Thoracic aorta endothelial cell (primary cell): ENCODE measurements at places on chromosomes 1 and 21. TPM values are rescaled to one million over a fixed set of nuclear protein-coding genes. Genes with fewer than 3 reads are reported as not detected.

Gene GNB1
- total RNA-seq: 170 and 177 TPM in 2 replicates

Gene LYPD8
- total RNA-seq: not detected in 2 replicates

Gene LRRC7
- total RNA-seq: under 0.01 TPM in 2 replicates

Gene ANGPTL3
- 0.07 TPM in 1 of 2 replicates, not detected in the other for total RNA-seq

Gene MCOLN2
- 0.27 and 0.36 TPM in 2 replicates for total RNA-seq

Gene NPPA
- total RNA-seq: not detected in 2 replicates

Gene ITLN2
- 0.27 TPM in 1 of 2 replicates, not detected in the other for total RNA-seq

Gene ACTA1
- total RNA-seq: not detected in 2 replicates

Gene OR2L3
- total RNA-seq: not detected in 2 replicates

Gene GSTM2
- 4.2 and 4.7 TPM in 2 replicates for total RNA-seq

Gene OR6N1
- not detected in 2 replicates for total RNA-seq

Gene RBM34
- 68.9 and 73.3 TPM in 2 replicates for total RNA-seq

Gene GBP3
- total RNA-seq: 18.1 and 30.6 TPM in 2 replicates

Gene ANKRD35
- 0.13 and 0.14 TPM in 2 replicates for total RNA-seq

Gene LRRC38
- total RNA-seq: not detected in 2 replicates

Gene DCLRE1B
- 10.5 and 12.8 TPM in 2 replicates for total RNA-seq

Gene CLCN6
- total RNA-seq: 15.4 and 22.4 TPM in 2 replicates

Gene PADI1
- not detected in 2 replicates for total RNA-seq

Gene CDK18
- 0.13 and 0.22 TPM in 2 replicates for total RNA-seq

Gene LAMC2
- 0.53 and 9.0 TPM in 2 replicates for total RNA-seq
